Forelimb muscle (tissue), 1 donor: ENCODE measurements at places on chromosomes 7 and 10.

- no peak for DNase-seq
Observed at GRCh38 chr10:5334196-5334880, 30.4 kb upstream of the UCN3 start.

DNA sequence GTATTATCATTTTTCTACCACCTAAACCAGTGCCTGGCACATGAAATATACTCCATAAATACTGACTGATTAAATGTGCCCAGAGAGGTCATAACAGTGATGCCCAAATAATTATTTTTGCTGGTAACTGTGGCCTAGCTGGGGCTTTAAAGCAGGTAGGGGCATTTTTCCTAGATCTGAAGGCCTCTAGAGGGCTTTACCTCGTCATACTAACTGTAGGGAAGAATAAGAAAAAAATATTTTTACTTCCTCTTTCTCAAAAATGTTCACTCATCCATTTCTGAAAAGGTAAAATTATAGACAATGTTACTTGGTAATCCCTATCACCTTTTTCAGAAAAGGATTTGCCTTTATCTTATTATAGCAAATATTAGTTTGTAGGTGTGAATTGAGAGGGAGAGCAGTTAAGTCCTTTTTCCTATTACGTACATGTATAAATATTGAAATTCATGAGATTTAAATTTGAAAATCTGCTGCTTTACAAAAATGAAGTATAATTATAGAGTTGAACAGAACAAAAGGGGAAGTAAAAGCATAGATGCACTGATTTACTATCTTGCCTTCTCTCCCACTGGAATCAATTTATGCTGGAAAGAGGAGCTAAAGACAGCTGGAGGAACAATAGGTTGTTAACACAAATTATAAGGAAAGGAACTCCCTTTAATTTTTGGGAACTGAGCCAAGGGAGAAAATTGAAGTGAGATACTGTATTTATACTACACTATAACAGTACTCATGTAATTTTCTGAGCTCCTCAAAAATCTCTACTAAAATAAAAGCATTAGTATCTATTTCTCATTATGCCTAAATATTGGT, 71.5 kb upstream of the NOBOX start:
- DNase-seq: no peak

DNA sequence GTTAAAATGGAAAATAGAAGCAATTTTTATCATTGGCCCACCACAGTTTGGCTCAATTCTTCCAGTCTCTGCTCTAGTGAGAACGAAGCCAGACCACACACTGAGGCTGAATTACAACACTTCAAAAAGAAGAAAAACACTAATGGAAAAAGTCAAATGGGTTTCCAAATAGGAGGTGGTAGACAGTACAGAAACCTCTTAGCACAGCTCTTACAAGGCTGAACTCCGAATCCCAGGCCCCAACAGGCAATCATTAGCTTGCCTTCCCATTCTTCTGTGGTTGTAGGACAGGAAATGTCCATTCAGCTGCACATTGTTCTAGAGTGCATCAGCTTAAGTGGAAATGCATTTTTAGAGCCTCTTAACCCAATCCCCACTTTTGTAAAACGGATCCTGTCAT, 115.1 kb upstream of the MEOX2 start:
- peak; percentile 93 for DNase-seq

DNA sequence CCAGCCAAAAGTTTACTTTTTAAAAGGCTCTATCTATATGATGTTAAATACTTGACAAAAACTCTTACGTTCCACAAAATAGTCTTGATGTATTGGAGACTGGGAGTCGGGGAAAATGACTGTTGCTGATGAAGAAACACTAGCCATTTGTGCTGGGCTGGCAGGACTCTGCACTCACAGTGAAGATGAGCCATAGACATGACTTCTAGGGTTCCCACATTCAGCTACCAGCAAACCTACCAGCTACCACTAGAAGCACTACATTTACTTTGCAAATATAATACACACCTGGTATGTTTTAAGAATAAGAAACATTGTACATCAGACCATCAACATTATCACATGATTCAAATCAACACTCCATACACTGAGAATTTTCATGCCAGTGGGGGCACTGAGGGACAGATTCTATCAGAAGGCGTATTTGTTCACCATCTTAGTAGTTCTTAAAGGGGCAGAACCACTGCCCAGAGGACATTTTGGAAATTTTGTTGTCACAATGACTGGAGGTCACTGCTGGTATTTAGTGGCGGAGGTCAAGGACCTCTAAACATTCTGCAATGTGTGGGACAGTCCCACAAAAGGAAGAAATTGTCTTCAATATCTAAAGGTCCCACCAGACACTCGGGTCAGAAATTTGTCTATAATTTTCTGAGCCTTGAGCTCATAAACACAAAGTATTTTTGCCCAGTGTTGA, 52.3 kb downstream of the PARD3 start:
- DNase-seq: no peak

- DNase-seq: no peak
Observed at GRCh38 chr10:95346715-95347401, 56.1 kb upstream of the PDLIM1 start.

DNA sequence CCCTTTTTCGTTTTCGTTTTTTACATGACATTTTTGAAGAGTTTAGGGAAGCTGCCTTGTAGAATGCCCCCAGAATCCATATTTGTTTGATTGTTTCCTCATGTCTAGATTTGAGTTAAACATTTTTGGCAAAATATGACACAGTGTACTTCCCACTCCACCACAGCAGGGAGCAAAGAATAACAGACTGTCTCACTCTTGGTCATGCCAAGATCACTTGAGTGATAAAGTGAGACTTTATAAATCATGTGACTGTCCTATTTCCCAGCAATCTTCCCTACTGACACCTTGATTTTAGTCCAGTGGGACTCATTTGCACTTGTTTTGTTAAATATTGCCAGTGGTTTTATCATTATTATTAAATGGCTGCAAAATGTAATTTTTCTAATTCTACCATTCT, 44.4 kb upstream of the USP6NL start:
- DNase-seq: no peak

- no peak for DNase-seq
Observed at GRCh38 chr10:102327002-102327401, 68.5 kb upstream of the NFKB2 start.

- no peak for DNase-seq
Observed at GRCh38 chr10:11578802-11579255, 32.6 kb downstream of the USP6NL start.

DNA sequence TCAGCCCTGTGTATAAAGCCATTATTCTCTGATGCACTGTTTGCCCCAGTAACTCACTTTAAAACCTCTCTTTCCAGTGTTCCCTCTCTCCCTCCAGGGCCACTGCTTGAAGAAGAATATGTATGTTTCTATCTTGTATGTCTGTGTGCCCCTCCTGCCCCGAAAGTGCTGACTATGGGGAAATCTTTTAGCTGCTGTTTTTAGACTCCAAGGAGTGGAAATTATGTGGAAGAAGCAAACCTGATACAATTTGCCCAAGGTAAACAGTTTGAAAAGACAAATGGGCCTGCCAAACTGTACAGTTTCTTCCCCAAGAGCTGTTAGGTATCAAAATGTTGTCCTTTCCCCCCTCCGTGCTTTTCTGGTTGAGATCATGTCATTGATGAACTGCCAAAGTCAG, 3.4 kb downstream of the ADRA2A start:
- no peak for DNase-seq

- no peak for DNase-seq
Observed at GRCh38 chr7:142884286-142884640, 1.3 kb downstream of the TRPV6 start.

DNA sequence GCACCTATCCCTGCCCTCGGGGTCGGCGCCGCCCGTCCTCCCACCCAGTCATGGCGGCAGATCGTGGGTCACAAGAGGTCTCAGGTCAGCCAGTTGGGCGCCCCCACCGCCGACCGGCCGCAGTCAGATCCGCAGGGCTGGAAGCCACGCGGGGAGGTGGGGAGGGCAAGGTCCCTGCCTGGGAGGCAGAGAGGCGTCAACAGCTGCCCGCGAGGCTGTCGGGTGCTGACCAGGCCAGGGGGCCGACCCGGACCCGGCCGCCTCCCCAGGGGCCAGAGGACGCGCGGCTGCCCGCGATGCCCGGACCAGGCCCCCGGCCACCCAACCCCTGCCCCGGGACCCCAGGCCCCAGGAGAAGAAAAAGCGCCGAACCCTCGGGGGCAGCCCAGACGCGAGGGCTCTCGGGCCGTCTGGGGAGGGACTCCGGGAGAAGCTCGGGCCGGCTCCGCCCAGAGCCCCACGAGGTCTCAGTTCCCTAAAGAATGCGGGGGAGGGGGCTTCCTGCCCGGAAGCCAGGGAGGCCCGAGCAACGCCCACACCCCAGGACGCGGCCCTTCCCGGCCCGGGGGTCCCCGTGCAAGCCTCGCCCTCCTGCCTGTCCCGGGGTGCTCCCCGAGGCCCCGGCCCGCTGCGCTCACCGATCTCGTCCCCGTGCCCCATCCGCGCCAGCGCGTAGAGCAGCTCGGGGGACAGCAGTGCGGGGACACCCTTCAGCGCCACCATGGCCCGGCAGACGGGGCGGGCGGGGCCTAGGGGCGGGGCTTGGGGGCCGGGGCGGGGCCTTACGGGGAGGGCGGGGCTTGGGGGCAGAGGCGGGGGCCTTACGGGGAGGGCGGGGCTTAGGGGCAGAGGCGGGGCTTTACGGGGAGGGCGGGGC, at the start of gene FUOM:
Gene FUOM (minus strand): TSS at position 735 of the 877 bp plus-strand sequence. CDS start 12 bp downstream, at position 723.
- DNase-seq: no peak

- DNase-seq: no peak
Observed at GRCh38 chr7:54811041-54811845, 52.2 kb upstream of the SEC61G start.

DNA sequence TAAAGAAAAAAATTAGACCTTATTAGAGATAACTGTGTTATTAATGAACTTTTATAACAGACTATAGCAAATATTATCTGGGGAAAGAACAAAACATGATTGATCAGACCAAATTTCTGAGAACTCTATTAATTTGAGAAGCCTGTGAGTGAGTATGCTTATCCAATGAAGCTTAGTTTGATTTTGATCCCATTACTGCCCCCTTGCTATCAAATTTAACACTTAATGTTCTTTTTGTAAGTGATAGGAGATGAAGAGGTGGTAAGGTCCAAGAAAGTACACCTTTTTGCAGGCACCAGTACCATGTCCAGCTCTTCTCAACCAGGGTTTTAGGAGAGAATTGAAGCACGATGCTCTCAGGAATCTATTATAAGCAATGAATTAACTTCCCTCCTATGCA, 49.9 kb downstream of the ZNF365 start:
- DNase-seq: no peak

- no peak for DNase-seq
Observed at GRCh38 chr10:131767716-131768115, 133.1 kb upstream of the PPP2R2D start.

GRCh38 chr10:3908183-3908582, 123.2 kb upstream of the KLF6 start:
- DNase-seq: no peak

GRCh38 chr7:42972699-42973500, 40.7 kb downstream of the MRPL32 start:
- peak; percentile 41 for DNase-seq

DNA sequence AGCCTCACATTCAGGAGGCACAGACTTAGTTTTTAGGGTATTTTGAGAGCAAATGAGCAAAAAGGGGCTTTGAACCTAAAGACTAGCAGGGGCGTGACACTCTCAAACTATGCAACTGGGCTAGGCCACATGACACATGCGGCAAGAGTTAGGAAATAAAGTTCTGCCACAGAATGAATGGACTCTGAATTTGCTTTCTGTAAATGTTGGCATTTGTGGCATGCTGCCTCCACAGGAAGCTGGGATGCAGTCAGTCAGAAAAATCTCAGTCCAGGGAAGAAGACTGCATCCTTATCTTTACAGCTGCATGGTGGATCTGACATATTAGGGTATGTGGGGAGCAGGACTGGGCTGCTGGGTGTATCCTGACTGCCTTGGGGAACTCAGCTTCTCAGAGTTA, 181.0 kb downstream of the COBL start:
- no peak for DNase-seq

GRCh38 chr10:8628351-8628750, 573.9 kb downstream of the GATA3 start:
- DNase-seq: no peak

DNA sequence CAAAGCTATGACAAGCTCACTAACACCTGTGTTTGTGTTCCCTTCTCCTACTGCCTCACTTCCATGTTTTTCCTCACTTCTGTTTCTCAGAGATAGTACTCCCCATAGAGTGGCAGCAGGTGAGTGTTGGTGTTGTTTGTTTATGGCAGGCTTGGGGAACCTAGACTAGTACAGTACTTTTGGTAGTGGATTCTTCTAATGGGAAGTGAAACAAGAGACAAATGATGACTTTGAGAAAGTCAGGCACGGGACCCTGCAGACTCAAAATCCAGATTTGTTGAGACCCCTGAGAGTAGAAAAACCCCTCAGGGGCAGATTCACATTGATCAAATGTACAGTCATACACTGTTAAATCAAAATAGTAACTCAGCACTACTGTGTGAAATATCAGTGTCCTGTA, 6.4 kb upstream of the CFAP69 start:
- no peak for DNase-seq
